ENCODE measurements at places on chromosomes 5 and 9.

DNA sequence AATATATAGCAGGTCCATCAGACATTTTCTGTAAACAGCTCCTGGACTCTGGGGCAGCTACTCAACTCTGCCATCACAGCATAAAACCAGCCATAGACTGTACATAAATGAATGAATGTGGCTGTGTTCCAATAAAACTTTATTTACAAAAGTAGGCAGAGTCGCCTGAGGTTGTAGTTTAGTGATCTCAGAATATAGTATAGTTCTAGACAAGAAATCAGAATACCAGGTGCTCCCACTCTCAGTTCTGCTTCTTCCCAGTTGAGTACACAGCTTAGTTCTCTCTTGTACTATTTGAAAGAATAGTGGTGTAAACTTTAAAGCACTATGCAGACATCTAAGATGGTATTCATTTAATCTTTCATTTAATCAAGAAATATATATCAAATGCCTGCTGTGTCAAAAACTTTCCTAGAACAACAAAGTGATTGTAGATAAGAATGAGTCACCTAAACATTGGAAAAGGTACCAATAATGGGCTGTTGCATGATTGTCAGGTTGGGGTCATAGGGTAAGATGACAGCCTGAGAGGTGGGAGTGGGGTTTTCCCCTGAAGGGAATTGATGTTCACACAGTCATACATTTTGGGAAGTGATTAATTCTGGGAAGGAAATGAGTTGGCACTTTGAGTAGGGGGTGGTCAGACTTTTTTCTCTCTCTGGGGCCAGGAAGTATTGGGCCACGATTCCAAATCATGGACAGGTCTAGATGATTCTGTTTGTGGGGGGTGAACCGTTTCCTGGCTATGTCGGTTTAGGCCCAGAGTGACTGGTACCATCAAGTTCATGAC lies 37.0 kb downstream of the TNFSF8 start:
- peak; percentile 60 for DNase-seq

DNA sequence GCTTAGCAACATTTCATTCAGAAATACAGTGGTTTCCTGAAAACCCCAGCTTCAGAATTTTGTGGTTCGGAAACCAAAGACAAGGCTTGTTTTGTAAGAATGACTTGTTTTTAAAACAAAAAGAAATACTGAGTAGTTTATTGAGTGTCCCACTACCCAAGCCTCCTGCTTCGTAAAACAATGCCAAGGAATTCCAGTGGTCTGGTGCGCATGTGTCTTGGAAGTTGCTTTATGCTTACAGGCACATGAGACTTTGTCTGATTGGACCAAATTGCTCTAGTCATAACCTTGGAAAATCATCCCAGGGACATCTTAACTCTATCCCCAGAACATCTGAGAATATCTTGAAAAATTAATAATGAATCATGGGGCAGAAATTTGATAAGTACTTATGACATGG lies 77.1 kb upstream of the FST start:
- no peak for DNase-seq

- DNase-seq: no peak
These were observed 21.4 kb upstream of the CRB2 start for GRCh38 chr9:123334639-123335038.

DNA sequence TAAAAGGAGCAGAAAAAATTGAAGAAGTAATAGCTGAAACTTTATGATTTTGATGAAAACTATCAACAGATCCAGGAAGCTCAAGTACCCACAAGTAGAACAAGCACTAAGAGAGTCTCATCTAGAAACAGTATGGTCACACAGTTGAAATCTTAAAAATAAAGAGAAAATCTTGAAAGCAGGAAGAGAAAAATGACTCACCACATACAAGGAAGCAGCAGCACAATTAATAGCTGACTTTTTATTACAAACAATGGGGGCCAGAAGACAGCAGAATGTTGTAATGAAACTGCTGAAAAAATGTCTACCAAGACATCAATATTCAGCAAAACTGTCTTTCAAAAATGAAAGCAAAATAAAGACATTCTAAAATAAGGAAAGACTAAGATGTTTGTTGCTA lies 1108.3 kb upstream of the DMAC1 start:
- no peak for DNase-seq

GRCh38 chr9:26175264-26175663 lies 497.0 kb upstream of the TUSC1 start:
- no peak for DNase-seq

DNA sequence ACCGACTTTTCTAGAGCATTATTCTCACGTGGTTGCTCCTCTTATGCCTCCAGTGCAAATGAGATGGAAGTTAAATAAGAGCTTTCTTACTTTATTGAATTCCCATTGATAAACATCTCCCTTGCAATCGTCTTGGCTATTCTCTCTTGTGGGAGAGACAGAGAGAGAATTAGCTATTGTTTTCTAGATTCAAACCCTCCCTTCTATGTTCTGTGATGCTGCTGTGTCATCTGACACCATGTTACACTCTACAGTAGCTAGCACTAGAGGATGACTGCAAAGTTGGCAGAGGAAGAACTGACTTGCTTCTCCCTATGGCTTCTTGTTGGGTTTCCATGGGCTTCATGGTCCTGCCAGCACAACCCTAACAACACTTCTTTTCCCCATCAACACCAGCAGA lies 134.6 kb upstream of the RANBP3L start:
- DNase-seq: no peak

All from stimulated activated CD4-positive, alpha-beta T cell treated with anti-CD3 and anti-CD28 coated beads, Interleukin-4, amount 100 ng/mL, for 24 hours (primary cell).